Suprapubic skin (tissue), 4 donors: ENCODE measurements at places on chromosomes 6 and 20. TPM values are rescaled to one million over a fixed set of nuclear protein-coding genes. Genes with fewer than 3 reads are reported as not detected.

DNA sequence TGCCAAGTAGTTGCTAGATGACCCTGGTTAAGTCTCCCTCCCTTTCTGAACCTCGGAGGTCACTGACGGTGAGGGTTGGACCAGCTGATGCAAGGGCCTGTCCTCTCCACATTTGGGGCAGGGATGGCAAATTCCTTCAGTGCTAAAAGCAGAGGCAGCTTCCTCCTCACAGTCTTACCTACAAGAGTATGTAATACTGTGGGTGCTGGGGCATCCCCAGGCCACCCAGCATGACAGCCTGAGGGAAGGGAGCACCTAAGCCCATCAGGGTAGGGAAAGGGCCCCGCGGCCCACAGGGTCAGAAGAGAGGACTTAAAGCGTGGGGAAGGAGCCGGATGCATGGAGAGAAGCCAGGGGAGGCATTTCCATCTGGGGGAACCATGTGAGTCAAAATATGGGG is 38.0 kb downstream of the TGM3 start:
- DNase-seq = no peak
- no peak overlapping the region for H3K27ac ChIP-seq
- no peak overlapping the region for H3K4me3 ChIP-seq
- H3K36me3 ChIP-seq = no peaks in the 10 kb centered on the region
- no peaks in the 10 kb centered on the region for H3K4me1 ChIP-seq
- no peaks in the 10 kb centered on the region for H3K27me3 ChIP-seq

DNA sequence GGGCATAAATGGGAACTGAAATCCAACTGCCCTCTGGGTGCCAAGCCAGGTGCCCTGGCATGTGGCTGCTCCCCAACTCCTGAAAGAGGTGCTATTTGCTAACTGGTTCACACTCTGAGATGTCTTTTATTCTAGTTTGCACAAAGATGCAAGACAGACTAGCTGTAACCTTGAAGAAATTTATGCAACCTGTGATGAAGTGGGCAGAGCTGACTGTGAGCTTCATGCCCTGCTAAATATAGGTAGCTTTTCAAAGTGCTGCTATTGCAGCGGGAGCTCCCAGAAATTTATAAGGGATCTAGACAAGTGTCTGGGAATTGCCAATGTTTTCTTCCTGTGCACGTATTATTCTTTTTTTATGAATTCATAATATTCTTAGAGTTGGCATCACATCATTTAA is 517.5 kb downstream of the RNF144B start:
- no peaks in the 10 kb centered on the region for H3K27me3 ChIP-seq
- no peak overlapping the region for H3K27ac ChIP-seq

TINAG gene
- not detected for total RNA-seq

ADGRB3 gene
- total RNA-seq = 0.42 TPM
